ENCODE measurements at places on chromosomes 2 and 18.

GRCh38 chr2:134235510-134236144 lies 18.2 kb upstream of the MGAT5 start:
- no peak for DNase-seq

- DNase-seq = peak; percentile 85
Measured at GRCh38 chr2:23564615-23564960, 179.6 kb downstream of the KLHL29 start.

- no peak for DNase-seq
Measured at GRCh38 chr2:39080152-39080551, 40.7 kb downstream of the SOS1 start.

- DNase-seq = no peak
Measured at GRCh38 chr2:200483729-200484198, 26.1 kb downstream of the KCTD18 start.

DNA sequence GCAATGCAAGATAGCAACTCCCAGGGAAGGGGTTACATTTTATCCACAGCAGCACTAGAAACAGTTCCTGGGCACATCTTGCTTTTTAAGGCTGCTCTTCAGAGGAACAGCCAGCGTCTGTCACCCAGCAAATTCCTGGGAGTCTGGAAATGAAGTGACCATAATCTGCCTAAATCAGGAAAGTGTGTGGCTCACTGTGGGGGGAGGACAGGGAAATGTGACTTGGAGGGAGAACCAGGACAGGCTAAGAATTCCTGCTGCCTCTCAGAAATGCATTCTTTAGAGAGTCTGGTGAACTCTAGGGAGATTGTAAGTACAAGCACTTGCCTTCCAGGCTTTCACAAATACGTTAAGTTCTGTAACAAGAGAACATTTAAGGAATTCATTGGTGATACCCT lies 364.3 kb upstream of the SPHKAP start:
- no peak for DNase-seq

- no peak for DNase-seq
Measured at GRCh38 chr2:131413148-131413747, 49.3 kb upstream of the RAB6D start.

GRCh38 chr2:164110515-164110914 lies 374.7 kb upstream of the FIGN start:
- DNase-seq = no peak

GRCh38 chr18:45050712-45051601 lies 370.3 kb downstream of the SETBP1 start:
- no peak for DNase-seq

DNA sequence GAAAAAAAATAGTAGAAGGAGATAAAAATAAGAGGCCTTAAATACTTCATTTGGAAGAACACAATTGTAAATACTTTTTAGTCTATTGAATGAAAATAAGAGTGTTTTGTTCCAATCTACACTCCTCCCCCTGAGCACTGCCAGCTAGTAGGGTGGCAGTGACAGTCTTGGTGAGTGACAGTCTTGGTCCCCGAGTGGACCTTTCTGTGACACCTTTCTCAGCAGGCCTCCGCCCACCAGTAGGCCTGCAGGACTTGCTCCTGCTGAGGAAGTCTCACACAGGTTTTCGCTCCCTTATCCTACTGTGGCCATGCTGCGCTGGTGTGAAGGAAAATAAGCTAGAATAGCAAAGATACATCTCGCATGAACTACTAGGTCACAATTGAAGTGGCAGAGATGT lies 666.8 kb downstream of the NR4A2 start:
- no peak for DNase-seq

- no peak for DNase-seq
Measured at GRCh38 chr2:11663427-11663826, 6.6 kb downstream of the NTSR2 start.

DNA sequence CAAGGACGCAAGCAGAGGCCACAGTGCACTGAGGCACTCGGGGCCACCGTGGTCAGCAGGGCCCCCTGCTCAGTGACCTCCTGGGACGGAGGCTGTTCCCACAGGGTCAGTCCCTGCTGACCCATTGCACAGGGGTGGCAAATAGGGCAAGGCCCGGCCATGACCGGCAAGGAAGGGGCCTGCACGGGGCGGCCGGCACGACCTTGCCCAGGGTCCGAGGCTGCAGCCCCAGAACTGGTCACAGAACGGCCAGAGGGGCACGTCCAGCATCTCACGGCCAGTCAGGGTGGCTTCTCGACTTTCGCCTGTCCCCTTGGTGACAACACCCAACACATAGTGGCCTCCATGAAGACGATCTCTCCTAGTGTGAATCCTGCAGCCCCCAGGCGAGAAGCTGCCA lies 27.6 kb upstream of the OTOS start:
- no peak for DNase-seq

- DNase-seq = no peak
Measured at GRCh38 chr18:59041296-59041695, 98.4 kb upstream of the SEC11C start.

- no peak for DNase-seq
Measured at GRCh38 chr2:122203523-122203922, 448.1 kb downstream of the TSN start.

DNA sequence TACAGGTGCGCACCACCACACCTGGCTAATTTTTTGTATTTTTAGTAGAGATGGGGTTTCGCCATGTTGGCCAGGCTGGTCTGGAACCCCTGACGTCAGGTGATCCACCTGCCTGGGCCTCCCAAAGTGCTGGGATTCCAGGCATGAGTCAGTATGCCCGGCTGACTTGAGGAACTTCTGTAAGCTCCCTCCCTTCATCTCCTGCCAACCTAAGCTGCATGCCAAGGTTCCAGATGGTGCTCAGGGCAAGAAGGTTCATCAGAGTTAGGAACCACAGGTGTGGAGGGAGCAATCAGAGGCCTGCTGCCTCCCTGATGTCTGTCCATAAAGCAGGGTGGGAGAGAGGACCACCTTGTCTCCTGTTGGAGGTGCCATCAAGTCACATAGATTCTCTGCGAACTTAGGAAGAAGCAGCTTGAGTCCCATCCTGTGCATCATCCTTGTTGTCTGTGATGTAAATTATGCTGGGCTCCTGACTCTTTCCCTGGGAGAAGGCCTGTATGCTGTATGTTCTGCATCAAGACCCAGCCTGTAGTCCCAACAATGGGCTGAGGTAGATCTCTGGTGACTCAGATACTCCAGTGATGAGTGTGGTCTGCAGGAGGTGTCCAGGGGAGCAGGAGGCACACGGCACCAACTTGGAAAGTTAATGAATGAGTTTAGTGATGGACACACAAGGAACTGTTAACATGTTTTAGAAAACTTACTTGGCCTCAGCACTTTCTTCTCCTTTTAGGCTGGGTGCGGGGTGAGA lies 53.1 kb downstream of the TMEM17 start:
- no peak for DNase-seq

DNA sequence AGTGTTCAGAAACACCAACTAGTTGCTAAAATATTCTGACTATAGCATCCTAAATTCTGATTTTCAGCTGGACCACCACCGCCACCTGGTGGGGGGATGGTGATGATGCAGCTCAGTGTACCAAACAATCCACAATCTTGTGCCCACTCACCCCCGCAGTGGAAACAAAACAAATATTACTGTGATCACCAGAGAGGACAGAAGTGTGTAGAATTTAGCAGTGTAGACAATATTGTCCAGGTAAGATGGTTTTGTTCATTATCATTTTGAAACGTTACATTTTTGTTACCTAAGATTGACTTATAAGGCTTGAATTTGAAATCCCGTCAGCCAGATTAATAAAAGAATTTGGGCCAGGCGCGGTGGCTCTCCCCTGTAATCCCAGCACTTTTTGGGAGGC lies 31.7 kb upstream of the UBXN4 start:
- peak; percentile 75 for DNase-seq

DNA sequence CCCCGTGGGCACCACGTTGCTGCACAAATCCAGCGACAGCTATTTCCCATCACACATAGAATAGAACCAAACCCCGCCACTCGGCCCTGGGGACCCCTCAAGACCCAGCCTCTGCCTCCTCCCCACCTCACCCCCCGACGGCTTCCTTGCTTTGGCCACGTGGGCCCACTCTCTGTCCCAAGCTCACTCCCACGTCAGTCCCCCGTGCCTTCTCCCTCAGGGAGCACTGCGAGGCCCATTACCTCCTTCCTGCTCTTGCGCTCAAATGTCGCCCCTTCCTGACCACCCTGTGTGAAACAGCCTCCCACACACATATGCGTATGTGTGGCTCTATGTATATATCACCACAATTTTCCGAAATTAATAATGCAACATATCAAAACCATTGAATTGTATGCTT lies 239.7 kb downstream of the SH3BP4 start:
- no peak for DNase-seq

DNA sequence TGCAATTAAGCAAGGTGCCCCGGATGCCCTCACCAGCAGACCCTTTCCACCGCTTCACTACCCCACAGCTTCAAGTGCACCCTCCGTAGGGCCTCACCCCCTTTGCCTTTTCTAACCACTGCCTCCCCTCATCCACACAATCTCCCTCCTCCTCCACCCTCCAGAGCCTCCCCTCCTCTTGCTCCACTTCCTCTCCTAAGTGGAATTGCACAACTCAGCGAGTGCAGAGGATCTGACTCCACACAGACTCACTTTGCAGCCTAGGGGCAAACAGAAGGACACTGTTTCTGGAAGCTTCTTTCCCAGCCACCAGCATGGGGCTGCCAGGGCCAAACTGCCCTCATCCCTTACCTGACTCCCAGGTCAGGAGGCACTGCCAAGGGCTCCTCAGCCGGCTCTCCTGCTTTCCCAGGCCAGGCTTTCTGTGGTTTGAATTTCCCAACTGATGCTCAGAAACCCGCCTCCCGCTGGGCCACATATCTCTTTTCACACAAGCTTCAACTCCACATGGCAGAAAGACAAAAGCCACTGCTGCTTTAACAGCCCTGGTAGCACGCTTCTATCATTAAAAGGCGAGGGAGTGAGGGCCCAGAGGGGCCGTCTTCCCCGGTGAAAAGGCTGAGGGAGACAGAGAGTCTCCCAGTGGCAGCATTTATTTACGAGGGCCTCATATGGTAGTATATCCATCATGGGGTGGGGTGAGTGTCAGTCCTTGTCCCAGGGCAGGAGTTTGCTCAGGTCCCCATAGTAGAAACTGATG lies 74.7 kb upstream of the MGAT4A start:
- DNase-seq = peak; percentile 54

GRCh38 chr2:190877436-190877835 lies 3.2 kb upstream of the GLS start:
- no peak for DNase-seq

DNA sequence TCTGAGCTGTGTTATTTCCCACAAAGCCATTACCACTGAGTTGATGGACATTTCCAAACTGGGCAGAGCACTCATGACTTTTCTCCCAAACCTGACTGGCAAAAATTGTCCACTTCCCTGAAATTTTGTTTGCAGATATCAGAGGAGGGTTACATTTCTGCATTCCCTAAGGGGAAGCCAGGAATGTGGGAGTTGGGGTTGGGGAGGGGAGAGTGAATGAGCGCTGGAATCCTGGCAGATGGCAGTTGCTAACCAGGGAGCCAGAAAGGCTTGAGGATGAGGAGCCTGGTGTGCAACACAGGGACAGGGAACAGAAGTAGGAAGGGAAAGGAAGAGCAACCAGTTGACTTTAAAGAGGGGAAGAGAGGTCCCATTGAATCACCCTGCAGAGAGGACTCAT lies 14.0 kb upstream of the CCNYL1 start:
- no peak for DNase-seq

GRCh38 chr2:120973196-120973595 lies 237.5 kb downstream of the GLI2 start:
- DNase-seq = no peak

GRCh38 chr18:6222271-6222670 lies 192.4 kb downstream of the L3MBTL4 start:
- DNase-seq = no peak

GRCh38 chr2:157793053-157793612 lies 83.0 kb downstream of the ACVR1 start:
- no peak for DNase-seq

DNA sequence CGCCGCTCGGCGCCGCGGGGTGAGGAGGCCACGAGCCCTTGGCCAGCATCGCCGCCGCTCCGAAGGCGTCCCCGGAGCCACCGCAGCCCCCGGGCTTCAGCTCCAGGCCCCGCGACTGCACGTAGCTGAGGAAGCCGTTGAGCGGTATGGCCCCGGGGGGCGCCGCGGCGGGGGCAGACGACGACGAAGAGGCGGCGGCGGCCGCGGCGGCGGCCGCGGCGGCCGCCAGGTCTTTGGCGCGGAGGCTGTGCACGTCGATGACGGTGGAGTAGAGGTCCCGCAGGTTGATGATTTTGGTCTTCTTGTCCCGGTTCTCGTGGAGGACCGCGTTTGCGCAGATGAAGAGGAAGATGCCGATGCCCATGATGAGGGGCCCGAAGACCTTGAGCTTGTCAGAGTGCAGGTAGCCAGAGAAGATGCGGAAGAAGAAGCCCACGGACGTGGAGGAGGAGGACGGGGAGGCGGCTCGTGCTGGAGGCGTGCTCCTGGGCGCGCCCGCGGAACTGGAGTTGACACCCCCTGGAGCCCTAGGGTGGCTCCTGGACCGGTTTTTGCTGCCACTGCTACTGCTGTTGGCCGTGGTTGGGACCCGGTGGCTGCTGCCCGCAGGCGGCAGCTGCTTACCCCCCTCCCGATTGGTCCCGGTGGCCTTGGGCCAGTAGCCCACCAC lies 4.0 kb downstream of the TMEM200C start:
- no peak for DNase-seq

- no peak for DNase-seq
Measured at GRCh38 chr2:100237163-100237562, 85.1 kb downstream of the LONRF2 start.

DNA sequence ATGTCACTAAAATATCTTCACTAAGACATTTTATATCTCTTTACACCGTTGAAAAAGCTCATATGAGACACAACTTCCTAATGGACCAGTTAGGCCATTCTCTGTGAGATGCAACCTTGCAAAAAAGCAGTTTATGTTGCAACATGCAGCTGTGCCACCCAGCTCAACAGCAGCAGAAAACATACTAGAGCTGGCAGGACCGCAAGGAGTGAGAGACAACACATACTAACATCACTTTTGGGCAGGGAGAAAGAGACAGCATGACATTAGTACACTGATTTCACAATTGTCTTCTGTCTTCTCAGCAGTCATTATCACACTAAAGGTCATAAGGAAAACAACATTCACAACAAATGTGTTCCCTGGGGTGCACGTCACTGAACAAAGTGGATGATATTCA lies 122.9 kb downstream of the EPB41L3 start:
- peak; percentile 45 for DNase-seq

GRCh38 chr2:113324684-113325160 lies 46.0 kb upstream of the PAX8 start:
- DNase-seq = no peak

GRCh38 chr2:230162981-230163380 lies 56.8 kb downstream of the SP110 start:
- no peak for DNase-seq

GRCh38 chr2:3326871-3327270 lies 50.7 kb downstream of the EIPR1 start:
- DNase-seq = no peak

DNA sequence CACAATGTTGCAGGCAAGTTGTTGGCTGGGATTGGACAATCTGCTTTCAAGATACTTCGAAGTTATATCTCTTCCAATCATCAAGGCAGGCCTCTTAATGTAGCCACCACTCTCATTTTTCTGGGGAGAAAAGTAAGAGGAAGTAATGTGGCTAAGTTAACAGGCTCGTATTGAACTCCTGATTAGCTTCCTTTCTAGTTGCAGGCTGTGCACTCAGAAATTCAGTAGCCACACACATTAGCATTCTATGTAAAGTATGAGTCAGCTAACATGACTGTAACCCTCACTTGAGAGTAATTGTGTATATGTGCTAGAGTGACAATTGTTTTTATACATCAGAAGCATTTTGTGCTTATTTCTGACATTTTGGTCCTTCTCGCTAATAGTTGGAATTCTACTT lies 3.3 kb downstream of the TWSG1 start:
- DNase-seq = no peak

All from tibial artery (tissue), 4 donors.